B cell (primary cell): ENCODE measurements at places on chromosomes 2 and 18. TPM values are rescaled to one million over a fixed set of nuclear protein-coding genes. Genes with fewer than 3 reads are reported as not detected.

DNA sequence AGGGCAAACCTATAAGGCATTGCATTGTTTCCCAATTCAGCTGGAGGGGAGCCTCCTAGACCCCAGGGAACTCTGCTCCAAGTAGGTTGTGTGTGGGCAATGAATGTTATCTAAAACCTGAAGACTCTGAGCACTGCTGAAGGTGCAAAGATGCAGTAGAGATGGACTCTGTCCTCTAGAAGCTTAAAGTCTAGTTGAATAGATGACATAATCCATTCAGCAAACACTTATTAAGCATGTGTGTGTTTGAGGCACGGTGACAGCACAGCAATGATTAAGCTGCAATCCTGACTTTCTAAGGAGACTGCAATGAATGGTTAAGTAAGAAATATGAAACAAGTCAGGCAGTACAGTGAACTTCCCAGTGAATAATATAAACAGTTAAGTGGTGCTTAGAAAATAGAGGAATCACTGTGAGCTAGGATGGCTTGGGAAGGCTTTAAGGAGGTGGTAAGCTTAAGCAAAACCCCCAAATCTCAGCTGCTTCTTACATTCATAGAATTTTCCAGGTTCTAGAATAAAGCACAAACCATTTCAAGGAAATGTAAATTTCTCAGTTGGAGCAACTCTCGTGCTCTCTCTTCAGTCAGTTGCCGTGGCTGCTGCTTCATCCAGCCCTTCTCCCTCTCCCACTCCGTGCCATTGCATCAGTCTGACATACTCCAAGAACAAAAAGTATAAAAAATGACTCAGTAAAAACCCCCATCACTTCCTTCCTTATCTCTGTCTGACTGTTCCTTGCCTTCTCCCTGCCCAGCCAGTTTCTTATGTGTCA is 19.1 kb downstream of the MXD1 start:
- no peaks in the 10 kb centered on the region for H3K4me1 ChIP-seq
- H3K27me3 ChIP-seq: no peaks in the 10 kb centered on the region
- no peak overlapping the region for H3K27ac ChIP-seq
- H3K36me3 ChIP-seq: peaks cover 45% of the 10 kb centered on the region

DNA sequence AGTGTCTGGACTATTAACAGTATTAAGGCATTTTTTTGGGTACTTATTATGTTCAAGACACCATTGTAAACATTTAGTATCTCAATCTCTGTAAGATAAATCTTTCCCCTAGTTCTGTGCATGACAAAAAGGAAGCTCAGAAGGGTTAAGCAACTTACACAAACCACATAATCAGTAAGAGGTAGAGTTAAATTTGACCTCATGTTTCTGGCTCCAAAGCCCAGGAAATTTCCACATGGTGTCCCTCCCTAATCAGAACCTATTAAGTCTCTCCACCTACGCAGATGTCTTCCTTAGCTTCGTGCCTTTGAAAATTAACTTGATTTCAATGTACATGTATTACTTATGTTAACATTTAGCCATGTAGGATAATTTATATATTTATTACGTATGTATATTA is 2.0 kb downstream of the MFSD6 start:
- no peaks in the 10 kb centered on the region for H3K36me3 ChIP-seq
- H3K4me1 ChIP-seq: peaks cover 27% of the 10 kb centered on the region
- no peaks in the 10 kb centered on the region for H3K27me3 ChIP-seq
- H3K4me3 ChIP-seq: no peak overlapping the region
- no peak for DNase-seq
- H3K27ac ChIP-seq: no peak overlapping the region

DNA sequence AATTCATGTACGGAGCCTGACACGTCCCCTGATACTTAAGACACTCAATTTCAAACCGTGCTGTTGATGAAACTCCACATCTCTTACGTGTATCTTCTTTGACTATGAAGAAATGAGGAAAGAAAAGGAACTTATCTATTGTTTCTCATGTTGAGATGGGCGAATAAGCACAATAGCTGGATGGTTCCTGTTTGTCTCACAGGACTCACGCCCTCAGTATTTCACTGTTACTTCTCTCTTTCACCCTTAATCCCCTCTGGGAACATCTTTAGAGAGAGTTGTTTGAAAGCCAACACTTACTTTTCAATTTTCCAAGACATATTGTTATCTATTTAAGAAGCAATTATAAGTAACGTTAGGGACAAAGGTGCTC is 99.8 kb downstream of the COPS8 start:
- H3K36me3 ChIP-seq: no peaks in the 10 kb centered on the region
- DNase-seq: no peak
- no peaks in the 10 kb centered on the region for H3K27me3 ChIP-seq
- no peak overlapping the region for H3K4me3 ChIP-seq

DNA sequence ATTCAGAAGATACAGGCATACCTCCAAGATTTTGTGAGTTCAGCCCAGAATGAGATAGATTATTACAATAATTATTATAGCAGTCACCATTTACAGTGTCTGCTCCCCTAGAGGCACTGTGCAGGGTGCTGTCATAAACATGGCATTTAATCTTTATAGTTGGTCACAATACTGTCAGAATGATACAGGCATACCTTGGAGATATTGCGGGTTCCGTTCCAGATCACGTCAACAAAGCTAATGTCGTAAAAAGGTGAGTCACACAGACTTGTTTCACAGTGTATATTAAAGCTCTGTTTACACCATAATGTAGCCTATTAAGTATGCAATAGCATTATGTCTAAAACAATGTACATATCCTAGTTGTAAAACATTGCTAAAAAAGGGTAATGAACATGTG is 45.6 kb downstream of the ZRANB3 start:
- H3K27ac ChIP-seq: no peak overlapping the region
- no peaks in the 10 kb centered on the region for H3K36me3 ChIP-seq
- H3K27me3 ChIP-seq: no peaks in the 10 kb centered on the region
- H3K4me3 ChIP-seq: no peak overlapping the region

GRCh38 chr18:46424898-46425297 is 232.1 kb downstream of the LOXHD1 start:
- H3K27ac ChIP-seq: no peak overlapping the region
- H3K4me1 ChIP-seq: no peaks in the 10 kb centered on the region
- no peak for DNase-seq
- no peak overlapping the region for H3K4me3 ChIP-seq
- H3K36me3 ChIP-seq: no peaks in the 10 kb centered on the region
- H3K27me3 ChIP-seq: no peaks in the 10 kb centered on the region

- H3K4me1 ChIP-seq: no peaks in the 10 kb centered on the region
- no peaks in the 10 kb centered on the region for H3K36me3 ChIP-seq
- DNase-seq: no peak
- H3K27me3 ChIP-seq: no peaks in the 10 kb centered on the region
- no peak overlapping the region for H3K4me3 ChIP-seq
- no peak overlapping the region for H3K27ac ChIP-seq
These were observed 60.2 kb upstream of the GALNT13 start for GRCh38 chr2:153811516-153811915.

- H3K27me3 ChIP-seq: no peaks in the 10 kb centered on the region
- no peak for DNase-seq
- no peak overlapping the region for H3K27ac ChIP-seq
- no peaks in the 10 kb centered on the region for H3K36me3 ChIP-seq
- no peaks in the 10 kb centered on the region for H3K4me1 ChIP-seq
These were observed 489.1 kb upstream of the LRATD1 start for GRCh38 chr2:14143435-14143834.

- no peak overlapping the region for H3K4me3 ChIP-seq
- H3K4me1 ChIP-seq: no peaks in the 10 kb centered on the region
- H3K36me3 ChIP-seq: no peaks in the 10 kb centered on the region
- H3K27me3 ChIP-seq: no peaks in the 10 kb centered on the region
- no peak for DNase-seq
These were observed 14.8 kb upstream of the NOTO start for GRCh38 chr2:73187549-73187948.

DNA sequence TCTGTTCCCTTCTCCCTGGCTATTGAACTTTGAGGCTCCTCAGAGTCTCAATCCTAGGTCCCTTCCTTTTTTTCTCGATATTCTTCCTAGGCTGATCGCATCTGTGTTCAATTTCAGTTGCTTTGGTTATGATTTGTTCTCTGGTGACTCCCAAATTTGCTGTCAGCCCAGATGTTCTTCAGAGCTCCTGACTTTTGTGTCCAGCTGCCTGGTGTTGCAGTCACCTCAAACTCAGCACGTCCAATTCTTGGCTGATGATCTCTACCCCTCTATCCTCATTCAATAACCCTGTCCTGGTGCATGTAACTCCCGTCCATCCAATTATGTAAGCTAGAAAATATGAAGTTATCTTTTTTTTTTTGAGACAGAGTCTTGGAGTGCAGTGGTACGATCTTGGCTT is 31.4 kb downstream of the DIS3L2 start:
- no peak overlapping the region for H3K4me3 ChIP-seq
- no peak overlapping the region for H3K27ac ChIP-seq
- H3K36me3 ChIP-seq: peaks cover 3% of the 10 kb centered on the region
- DNase-seq: no peak

GRCh38 chr2:197878792-197879191 is 74.4 kb downstream of the PLCL1 start:
- H3K27ac ChIP-seq: no peak overlapping the region
- H3K27me3 ChIP-seq: peaks cover 4% of the 10 kb centered on the region
- H3K4me3 ChIP-seq: no peak overlapping the region
- no peaks in the 10 kb centered on the region for H3K4me1 ChIP-seq
- no peak for DNase-seq
- H3K36me3 ChIP-seq: no peaks in the 10 kb centered on the region

Gene SCN3A
- 6.0 and 6.1 TPM in 2 replicates for total RNA-seq

Gene LOXHD1
- not detected in 2 replicates for total RNA-seq
